ENCODE measurements at places on chromosomes 12 and 14. TPM values are rescaled to one million over a fixed set of nuclear protein-coding genes. Genes with fewer than 3 reads are reported as not detected.

The IQSEC3 gene
- total RNA-seq: 0.24 TPM

DNA sequence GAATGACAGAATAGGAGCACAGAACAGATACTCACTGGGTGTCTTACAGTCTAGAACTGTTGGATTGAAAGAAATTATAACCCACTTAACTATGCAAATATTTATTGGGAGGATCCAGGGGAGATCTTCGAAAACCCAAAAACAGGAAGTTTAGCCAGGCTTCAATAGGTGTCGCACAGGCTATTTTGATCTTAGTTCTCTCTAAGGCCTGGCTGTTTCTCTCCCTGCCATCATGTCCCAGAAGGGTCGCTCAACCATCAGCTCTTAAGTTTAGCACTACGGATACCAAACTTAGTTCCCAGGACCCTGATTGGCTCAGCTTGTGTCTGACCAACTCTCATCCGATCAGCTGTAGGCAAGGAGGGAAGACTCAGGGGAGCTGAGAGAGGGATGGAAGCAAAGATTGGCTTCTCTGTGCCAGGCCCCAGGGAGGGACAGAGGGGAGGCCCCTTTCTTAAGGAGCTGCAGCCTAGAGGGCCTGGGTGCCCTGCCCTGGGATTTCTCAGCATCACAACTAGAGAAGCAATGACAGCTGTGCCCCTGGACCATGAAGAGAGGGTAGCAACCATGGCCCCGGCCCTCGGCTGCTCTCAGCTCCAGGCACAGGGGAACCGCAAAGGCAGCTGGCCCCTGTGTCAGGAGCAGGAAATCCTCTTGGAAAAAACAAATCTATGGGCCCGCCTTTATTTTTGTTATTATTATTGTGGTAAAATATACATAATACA lies 13.5 kb downstream of the PHETA1 start:
- H3K4me1 ChIP-seq: peaks cover 18% of the 10 kb centered on the region
- no peaks in the 10 kb centered on the region for H3K36me3 ChIP-seq
- no peak overlapping the region for H3K27ac ChIP-seq
- DNase-seq: no peak

The SOAT2 gene
- not detected for total RNA-seq

- H3K27ac ChIP-seq: no peak overlapping the region
- no peaks in the 10 kb centered on the region for H3K27me3 ChIP-seq
- DNase-seq: no peak
- no peaks in the 10 kb centered on the region for H3K36me3 ChIP-seq
- no peaks in the 10 kb centered on the region for H3K4me1 ChIP-seq
- H3K4me3 ChIP-seq: no peak overlapping the region
Observed at GRCh38 chr12:128091951-128092382, 175.0 kb upstream of the TMEM132C start.

GRCh38 chr12:58918469-58918844 lies 1.8 kb downstream of the LRIG3 start:
- H3K4me1 ChIP-seq: peaks cover 5% of the 10 kb centered on the region
- no peak overlapping the region for H3K27ac ChIP-seq
- H3K4me3 ChIP-seq: no peak overlapping the region
- peaks cover 32% of the 10 kb centered on the region for H3K27me3 ChIP-seq
- no peaks in the 10 kb centered on the region for H3K36me3 ChIP-seq
- no peak for DNase-seq

- H3K4me1 ChIP-seq: peaks cover 19% of the 10 kb centered on the region
- DNase-seq: no peak
- H3K36me3 ChIP-seq: no peaks in the 10 kb centered on the region
- H3K4me3 ChIP-seq: peak overlapping the region; percentile 74
- no peak overlapping the region for H3K27ac ChIP-seq
- peaks cover 10% of the 10 kb centered on the region for H3K27me3 ChIP-seq
Observed at GRCh38 chr12:76762601-76762980, 1.3 kb upstream of the ZDHHC17 start.

- DNase-seq: no peak
- H3K4me1 ChIP-seq: no peaks in the 10 kb centered on the region
- H3K27ac ChIP-seq: no peak overlapping the region
- peaks cover 7% of the 10 kb centered on the region for H3K27me3 ChIP-seq
Observed at GRCh38 chr14:90103808-90104207, 42.0 kb downstream of the KCNK13 start.

DNA sequence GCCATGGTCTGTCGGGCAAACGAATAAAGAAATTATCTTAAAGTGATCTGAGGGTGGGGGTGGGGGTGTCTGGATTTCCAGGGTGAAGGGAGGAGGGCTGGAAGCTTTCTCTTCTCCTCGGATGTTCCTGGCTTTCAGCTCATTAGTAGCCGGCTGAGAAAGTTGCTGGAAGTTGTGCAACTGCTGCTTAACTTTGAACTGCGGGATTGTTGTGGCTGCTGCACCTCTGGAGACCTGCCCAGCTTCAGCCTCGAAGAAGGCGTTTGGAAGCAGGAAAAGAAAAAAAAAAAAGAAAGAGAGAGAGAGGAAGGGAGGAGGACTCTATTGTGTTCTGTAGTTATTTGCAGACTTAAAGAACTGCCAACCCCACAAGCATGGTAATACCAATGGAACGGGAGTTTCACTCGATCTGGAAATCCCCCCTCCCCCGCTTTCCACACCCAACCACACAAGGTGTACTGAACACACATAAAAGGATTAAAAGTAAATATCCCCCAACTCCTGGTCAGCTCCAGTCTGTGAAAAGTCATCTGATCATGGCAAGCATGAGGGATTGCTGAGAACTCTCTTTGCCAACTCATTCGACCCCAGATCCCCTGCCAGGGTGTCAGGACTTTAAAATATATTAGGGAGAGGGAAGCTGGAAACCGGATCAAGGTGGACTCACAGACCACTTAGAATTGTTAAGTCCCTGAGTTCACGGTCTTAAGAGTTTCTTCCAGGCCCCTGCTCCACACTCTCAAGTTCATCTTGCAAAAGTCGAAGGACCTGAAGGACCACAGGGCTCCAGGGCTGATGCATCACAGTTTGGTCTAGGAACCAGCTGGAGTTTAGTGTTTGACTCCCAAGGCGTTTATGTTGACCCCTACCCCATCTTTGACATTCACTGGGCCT lies at the start of gene RASSF9:
Gene RASSF9, minus strand, starts transcription at position 213 of the 894 bp plus-strand sequence. Its CDS starts 208 bp downstream, at position 5.
- H3K27ac ChIP-seq: no peak within 1 kb of the TSS
- H3K4me1 ChIP-seq: no peaks in the 10 kb centered on the region
- DNase-seq: no peak
- no peak within 1 kb of the TSS for H3K4me3 ChIP-seq

- H3K27me3 ChIP-seq: no peaks in the 10 kb centered on the region
- peak overlapping the region; percentile 76 for H3K4me3 ChIP-seq
- DNase-seq: peak; percentile 25
Observed at GRCh38 chr14:89303456-89304435, 113.3 kb downstream of the FOXN3 start.

The PTPRB gene
- not detected for total RNA-seq

DNA sequence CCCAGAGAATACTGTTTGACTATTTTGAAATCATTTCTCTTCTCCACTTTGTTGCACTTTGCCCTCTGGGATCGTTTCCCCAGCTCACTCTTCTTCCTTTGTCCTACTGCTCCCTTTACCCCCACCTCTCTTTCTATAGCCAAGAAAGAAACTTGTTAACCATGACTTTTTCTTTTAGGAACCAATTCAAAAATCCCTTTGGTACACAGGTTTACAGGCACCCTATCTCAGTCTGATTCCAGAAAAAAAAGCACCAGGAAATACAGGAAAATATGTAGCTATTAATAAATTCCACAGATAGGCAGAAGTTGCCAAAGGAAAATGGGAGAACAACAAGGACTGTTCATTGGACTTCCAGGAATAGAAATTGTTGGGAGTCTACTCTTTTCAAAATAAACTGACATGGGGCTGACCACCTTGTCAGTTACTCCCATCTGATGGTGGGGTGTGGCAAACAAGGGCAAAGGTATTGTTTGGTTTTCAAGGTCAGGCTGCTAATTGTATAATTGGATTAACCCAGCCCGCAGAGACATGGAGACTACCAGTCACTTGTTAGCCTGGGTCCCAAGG lies 82.4 kb downstream of the CRADD start:
- peaks cover 4% of the 10 kb centered on the region for H3K36me3 ChIP-seq
- no peak overlapping the region for H3K27ac ChIP-seq
- peaks cover 18% of the 10 kb centered on the region for H3K4me1 ChIP-seq
- H3K27me3 ChIP-seq: peaks cover 8% of the 10 kb centered on the region
- no peak overlapping the region for H3K4me3 ChIP-seq
- DNase-seq: no peak

The TRPV4 gene
- not detected for total RNA-seq

The CACNA2D4 gene
- 6.1 TPM for total RNA-seq

The FOXN3 gene
- total RNA-seq: 86.9 TPM

- no peak overlapping the region for H3K27ac ChIP-seq
- no peak overlapping the region for H3K4me3 ChIP-seq
- no peaks in the 10 kb centered on the region for H3K36me3 ChIP-seq
- DNase-seq: no peak
- peaks cover 8% of the 10 kb centered on the region for H3K27me3 ChIP-seq
Observed at GRCh38 chr12:107921062-107921461, 146.6 kb downstream of the ASCL4 start.

DNA sequence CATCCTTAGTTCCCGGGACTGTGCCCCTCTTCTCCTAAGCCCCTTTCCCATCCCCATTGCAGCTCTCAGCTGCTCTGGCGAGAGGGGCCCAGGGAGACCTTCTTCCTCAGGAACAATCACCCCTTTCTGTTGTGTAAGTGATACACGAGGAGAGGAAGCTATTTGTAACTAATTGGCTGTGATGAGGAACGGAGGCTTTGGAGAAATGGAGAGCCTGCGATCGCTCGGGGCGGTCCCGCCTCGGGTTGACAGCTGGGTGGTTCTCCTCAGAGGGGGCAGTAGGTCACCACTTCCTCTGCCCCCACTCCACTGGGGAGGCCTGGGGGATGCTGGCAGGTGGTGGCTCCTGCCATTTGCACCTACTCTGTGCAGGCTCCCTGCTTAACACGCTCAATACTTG lies 6.6 kb upstream of the PGF start:
- H3K27ac ChIP-seq: no peak overlapping the region
- no peak for DNase-seq
- H3K4me1 ChIP-seq: no peaks in the 10 kb centered on the region
- no peaks in the 10 kb centered on the region for H3K36me3 ChIP-seq
- no peak overlapping the region for H3K4me3 ChIP-seq

- H3K27ac ChIP-seq: peak overlapping the region; percentile 98
- no peaks in the 10 kb centered on the region for H3K27me3 ChIP-seq
- no peak for DNase-seq
- H3K36me3 ChIP-seq: peaks cover 79% of the 10 kb centered on the region
Observed at GRCh38 chr12:47870175-47870781, 34.5 kb downstream of the VDR start.
